ENCODE measurements at places on chromosomes 2 and 18. TPM values are rescaled to one million over a fixed set of nuclear protein-coding genes. Genes with fewer than 3 reads are reported as not detected.

Gene DNAJC10
- total RNA-seq, result 53.7 TPM

Gene POTEC
- not detected for total RNA-seq

Gene ITM2C
- 115 TPM for total RNA-seq

Gene SCN1A
- total RNA-seq, result not detected

Gene SERPINB13
- total RNA-seq, result not detected

Gene KIAA2012
- total RNA-seq, result not detected

Data from activated CD8-positive, alpha-beta memory T cell treated with anti-CD3 and anti-CD28 coated beads, Interleukin-2, amount 10 ng/mL, durations not matched to agents 7 days and 5 days (primary cell).